Left renal pelvis (tissue), 4 donors: ENCODE measurements at places on chromosomes 4 and X. TPM values are rescaled to one million over a fixed set of nuclear protein-coding genes. Genes with fewer than 3 reads are reported as not detected.

ALB gene
- polyA plus RNA-seq = 1.8 TPM

KLF8 gene
- 6.5 TPM for polyA plus RNA-seq

CAPN6 gene
- polyA plus RNA-seq = 27.9 TPM

GRCh38 chr4:42654631-42655268 is 2.2 kb downstream of the ATP8A1 start:
- DNase-seq = no peak

DNA sequence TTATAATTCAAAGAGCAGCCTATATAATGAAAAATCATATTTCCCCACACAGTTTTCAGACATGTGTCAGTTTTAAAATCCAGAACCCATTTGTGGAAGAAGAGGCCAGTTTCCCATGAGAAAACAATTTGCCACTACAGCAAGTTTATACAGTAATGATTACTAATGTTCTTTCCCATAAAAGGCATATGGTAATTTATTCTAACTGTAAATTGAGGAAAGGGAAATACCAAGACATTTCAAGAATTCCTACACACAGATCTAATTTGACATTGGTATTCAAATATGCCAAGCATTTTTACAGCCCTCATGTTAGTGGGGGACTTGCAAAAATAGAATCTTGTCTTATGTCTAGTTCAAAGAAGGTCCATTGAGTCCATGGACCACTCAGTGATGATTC is 1368.6 kb downstream of the FSTL5 start:
- no peak for DNase-seq
